Retina (tissue), 1 donor: ENCODE measurements at places on chromosomes 16 and 17.

DNA sequence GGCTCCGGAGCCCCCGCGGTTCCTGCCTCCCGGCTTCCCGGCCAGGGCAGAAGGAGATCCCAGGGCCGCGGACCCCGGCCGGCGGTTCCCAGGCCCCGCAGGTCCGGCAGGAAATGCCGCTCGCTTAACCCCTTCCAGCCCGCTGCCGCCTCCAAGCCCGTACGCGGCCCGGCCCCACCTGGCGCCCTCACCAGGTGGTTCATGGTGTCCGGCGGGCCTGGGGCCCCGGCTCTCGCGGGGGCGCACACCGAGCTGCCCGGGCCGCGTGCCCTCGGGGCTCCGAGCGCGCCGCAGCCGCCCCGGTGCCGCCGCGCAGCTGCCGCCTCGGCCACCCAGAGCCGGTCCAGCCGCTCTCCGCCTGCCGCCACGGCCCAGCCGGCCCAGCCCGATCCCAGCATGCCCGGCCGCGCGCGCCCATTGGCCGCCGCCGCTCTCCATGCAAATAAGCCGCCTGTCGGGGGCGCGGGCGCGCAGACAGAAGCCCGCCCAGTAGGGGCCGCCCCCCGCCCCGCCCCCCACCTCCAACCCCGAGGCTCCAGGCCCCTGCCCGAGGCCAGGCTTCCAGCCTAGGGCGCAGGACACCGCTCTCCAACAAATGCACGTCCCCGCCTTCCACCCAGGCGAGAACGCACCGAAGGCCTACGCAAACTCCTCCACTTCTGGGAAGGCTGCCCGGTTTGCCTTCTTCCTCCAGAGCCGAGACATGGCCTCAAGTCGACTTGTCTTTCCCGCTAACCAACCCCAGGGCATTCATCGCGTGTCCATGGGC is at the start of gene BCAR1:
TSS of gene BCAR1 (minus strand) at position 345 of the 769 bp plus-strand sequence. CDS start at position 203, 142 bp downstream.
- DNase-seq, result peak; percentile 82

DNA sequence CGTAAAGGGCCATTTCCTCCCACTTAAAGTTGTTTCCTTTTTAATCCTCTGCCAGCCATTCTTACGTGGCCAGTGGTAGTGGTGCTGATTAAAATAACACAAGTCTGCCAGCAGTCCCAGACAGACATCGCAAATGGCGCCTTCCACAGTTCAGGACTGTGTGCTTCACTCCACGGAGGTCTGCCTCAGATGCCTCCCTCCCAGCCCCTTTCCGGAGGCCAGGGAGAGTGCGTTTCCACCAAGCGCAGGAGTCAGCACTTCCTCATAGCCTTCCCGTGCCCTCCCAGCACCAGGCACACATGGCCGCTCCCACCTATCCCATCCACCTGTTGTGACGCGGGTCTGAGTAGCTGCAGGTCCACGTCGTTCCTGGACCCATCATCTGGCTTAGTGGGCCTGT is 205.6 kb downstream of the RPTOR start:
- DNase-seq, result no peak

DNA sequence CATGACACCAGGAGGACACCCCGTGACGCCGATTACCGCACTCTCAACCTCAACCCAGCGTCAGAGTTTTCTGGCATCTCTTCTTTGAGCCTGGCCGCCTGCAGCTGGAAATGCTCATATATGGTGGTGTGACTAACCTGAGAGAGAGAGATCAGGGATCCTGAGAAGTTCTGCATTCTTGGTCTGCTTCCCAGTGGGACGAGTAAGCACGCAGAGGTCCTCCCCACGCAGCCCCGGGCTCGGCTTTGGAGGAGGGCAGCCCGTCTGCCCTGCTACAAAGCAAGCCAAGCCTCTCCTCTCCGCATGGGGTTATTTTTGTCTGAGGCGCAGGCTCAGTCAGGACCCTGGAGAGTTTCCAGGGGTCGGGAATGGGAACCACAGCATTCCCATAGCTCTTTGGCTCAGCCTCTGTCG is 16.5 kb downstream of the CRISPLD2 start:
- no peak for DNase-seq

DNA sequence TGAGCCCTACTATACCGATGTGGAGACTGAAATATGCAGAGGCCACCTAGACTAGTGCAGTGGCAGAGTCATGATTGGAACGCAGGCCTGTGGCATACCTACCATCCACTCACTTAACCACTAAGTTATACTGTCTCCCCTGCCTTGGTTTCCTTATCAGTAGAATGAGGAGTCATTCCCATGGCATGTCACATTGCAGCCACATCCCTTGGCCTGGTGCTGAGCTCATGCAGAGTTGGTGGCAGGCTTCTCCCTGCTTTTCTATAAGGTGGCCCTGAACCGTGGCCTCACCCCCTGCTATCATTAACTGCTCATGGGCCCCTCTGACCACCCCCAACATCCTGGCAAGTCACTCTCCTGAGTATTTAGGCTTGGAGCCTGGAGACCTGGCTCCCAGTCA is 212.5 kb downstream of the KATNIP start:
- no peak for DNase-seq

DNA sequence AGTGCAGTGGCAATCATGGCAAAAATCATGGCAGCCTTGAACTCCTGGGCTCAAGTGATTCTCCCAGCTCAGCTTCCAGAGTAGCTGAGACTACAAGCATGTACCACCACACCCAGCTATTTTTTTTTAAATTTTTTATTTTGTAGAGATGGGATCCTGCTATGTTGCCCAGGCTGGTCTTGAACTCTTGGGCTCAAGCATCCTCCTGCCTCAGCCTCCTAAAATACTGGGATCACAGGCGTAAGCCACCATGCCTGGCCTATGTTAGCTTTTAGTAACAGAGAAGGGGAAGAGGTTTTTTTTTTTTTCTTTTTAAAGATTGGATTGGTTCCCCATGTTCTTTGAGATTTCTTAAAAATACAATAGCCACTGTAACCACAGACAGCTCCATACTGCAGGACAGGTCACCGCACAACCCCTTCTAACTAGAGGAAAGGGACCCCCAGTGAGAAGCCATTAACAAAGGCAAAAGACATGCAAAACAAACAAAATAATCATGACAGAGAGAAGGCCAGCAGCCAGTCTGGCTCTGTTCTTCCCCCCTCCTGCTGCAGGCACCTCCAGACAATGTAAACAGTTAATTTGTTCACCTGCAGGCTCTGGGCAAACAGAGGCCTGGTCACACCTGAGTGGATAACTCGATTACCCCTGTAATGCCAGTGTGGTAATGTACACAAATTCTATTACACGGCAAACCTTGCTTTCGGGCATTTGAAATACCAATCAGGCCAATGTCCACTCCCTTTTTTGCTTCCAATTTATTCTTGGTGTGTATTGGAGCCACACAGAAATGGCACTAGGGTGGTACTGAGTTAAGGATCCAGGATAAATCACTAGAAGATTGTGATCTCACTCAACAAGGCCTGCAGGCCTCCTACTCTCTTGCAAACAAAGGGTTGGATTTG is 52.9 kb downstream of the SNX11 start:
- DNase-seq, result no peak
